NCI-H1092 treated with DMSO at 0.1 percent for 48 hours (cell line): ENCODE measurements at places on chromosomes 16 and 17.

- DNase-seq: no peak
Observed at GRCh38 chr17:17141860-17142552, 64.1 kb downstream of the PLD6 start.

GRCh38 chr17:37770631-37771518, 26.0 kb upstream of the HNF1B start:
- DNase-seq: peak; percentile 48

DNA sequence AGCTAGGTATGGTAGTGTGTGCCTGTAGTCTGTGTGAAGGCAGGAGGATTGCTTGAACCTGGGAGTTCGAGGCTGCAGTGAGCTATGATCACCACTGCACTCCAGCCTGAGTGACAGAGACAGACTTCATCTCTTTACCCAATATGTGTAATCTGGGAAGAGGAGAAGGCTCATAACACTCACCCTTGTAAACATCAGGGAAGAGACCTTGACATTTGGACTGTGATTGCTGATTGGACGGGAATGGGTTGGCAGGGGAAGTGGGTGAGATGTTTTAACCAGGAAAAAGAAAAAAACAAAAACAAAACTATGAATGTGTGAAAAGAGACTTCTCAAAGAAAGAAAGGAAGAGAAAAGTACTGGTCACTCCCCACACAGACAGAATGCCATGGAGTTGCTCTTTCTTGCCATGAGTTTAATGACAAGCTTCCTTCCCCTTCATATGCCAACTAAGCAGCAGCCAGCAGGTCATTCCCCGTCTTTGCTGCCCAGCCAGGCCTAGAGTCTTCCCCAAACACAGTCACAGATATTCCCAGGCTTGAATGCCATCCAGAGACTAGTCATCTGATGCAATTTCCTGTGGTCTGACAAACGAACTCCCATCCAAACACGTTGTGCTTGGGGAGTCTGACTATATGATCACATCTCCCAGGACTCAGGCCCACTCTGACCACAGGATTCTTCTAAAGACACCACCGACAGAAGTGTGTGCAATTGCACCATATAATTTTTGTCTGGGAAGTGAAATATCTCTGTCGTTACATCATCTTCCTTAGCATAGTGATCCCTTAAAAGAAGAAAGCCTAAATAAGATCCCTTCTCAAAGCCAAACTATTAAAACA, 3.6 kb upstream of the XAF1 start:
- DNase-seq: no peak

GRCh38 chr17:63267846-63268245, 178.3 kb downstream of the CYB561 start:
- DNase-seq: no peak

- DNase-seq: no peak
Observed at GRCh38 chr17:73334771-73335513, 23.1 kb upstream of the CDC42EP4 start.

DNA sequence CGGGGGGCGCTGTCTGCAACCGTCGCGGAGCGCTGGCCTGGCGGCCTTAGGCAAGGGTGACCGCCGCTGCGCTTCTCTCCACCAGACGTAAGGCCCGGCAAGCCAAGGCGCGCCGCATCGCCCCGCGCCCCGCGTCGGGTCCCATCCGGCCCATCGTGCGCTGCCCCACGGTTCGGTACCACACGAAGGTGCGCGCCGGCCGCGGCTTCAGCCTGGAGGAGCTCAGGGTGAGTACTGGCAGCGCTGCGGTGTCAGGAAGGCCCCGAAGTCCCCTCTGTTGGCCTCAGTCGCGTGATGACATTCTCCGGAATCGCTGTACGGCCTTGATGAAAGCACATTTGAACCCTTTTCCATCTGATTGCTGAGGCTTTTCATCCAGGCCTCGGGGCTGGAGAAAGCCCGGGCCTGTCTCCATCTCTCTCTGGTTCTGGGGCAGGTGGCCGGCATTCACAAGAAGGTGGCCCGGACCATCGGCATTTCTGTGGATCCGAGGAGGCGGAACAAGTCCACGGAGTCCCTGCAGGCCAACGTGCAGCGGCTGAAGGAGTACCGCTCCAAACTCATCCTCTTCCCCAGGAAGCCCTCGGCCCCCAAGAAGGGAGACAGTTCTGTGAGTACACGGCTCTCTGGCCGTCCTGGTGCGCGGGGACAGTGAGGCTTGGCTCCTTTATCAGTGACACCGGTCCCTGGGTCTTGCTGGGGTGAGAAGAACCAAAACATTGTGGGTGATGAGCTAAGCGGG, 831 bp downstream of the RPL13 start:
- DNase-seq: no peak

DNA sequence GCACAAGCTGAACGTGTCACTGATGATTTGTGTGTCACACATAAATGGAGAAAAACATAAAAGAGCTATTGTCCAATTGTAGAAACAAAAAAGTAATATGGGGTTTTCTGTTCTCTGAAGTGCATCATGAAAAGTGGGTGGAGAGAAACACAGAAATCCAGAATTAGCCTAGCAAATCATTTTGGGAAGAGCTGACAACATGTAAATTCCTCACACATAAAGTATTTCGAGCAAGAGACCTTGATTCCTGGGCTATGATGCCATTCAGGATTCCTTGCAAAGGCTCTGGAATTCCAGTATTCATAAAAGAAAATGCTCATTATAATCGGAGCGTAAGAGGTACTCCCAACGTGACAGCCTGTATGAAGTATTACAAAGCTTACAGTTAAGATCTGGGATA, 1.1 kb downstream of the DCUN1D3 start:
- DNase-seq: no peak

DNA sequence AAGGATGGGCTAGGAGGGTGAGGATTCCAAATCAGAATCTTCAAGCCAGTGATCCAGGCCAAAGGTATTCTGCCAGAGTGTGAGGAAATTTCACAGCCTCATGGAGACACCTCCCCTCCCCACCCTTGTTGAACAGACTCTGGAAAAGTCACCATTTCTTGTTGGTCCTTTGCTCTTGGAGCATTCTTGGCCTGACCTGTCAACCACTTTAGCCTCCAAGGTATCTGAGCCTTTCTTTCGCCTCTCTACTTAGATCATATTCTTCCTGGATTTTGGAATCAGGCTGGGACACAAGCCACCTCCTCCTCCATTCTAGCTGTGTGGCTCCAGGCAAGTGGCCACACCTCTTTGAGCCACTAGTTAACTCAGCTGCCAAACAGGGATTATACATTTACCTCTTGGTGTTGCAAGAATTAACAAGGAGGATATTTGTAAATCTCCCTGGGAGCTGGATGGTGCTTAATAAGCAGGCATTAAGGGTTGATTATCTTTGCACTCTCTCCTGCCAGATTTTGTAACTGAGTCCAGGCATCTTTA, 193.5 kb downstream of the WWOX start:
- no peak for DNase-seq

- DNase-seq: no peak
Observed at GRCh38 chr16:25040543-25040942, 25.4 kb upstream of the ARHGAP17 start.

DNA sequence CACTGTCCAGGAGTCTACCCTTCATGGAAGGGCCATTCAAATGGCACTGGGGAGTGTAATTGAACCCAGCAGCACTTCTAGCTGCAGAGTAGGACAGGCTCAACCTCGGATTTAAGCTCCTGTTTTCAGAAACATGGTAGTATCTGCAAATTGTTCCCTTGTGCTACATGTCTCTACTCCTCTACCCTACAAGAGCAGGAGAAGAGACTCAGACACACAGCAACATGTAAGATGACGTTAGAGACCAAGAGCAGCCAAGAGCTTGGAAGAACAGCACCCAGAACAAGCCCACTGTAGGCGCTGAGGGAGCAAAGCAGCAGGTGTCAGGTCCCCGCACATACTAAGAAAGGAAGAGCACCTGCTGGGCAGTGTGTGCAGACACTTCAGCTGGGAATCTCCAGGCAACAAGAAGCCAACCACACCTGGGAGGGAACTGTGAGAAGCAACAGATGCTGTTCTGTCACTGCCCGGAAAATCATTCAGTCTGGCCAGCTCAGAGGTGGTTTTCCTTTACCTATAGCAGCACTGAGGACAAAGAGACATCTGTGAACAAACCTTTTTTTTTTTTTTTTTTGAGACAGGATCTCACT, 35.6 kb upstream of the MNT start:
- DNase-seq: peak; percentile 88

DNA sequence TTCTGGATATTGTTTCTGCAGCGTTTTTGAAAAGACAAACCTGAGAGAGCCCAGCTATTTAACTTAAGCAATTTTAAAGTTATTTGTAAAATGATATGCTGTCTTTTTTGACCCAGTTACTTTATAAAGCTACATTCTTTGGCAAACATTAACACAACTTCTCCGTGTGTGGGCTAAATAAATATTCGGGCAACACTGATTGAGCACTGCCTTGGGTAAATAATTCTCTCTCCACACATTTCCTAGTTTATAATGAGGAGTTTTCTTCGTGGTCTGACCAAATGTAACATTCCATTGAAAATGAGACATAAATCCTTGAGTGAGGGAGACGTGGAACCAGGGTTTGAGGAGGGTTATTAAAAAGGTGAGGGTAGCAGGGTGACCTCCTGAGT, 142.8 kb downstream of the WWOX start:
- DNase-seq: no peak

DNA sequence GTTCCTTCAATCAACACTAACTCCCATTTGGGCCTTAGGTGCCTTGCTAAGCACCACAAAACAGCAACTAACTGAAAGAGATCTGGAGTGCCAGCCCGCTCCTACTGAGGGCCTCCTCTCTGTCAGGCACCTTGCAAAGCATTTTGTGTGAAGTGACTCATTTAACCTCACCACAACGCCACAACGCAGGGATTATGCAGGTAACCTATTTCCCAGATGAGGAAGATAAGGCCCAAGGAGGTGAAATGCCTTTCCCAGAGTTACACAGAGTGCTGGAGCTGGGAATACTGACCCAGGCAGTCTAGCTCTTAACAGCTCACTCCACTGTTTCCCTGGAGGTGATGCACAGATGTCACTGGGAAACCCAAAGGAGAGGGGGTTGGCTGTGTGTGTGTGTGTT, 32.8 kb downstream of the DRC3 start:
- no peak for DNase-seq

DNA sequence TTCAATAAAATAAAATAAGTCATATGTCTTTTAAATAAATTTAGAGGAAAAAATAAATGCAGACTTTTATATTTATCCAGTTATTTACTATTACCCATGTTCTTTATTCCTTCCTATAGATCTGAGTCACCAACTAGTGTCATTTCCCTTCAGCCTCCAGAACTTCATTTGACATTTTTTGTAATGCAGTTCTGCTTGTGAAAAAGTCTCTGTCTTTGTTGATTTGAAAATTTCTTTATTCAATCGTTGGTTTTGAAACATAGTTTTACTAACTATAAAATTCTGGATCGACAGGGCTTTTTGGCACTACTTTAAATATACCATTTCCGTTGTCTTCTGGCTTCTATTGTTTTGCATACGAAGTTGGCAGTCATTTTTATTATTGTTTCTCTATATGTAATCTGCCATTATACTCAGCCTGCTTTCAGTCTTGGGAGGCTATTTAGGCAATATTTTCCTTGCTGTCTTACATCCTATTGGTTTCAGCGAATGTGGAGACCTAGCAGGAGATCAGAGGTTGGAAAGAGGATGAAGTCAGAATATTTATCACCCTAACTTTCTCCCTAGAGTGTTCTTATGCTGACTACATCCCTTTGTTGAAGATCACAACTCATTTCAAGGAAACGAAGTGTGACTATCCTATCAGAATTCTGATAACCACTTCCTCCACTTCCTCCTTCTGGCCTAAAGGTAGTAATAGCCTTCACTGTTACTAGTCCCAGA, 42.0 kb upstream of the SLC6A2 start:
- DNase-seq: no peak

- no peak for DNase-seq
Observed at GRCh38 chr16:79021991-79022630, 578.4 kb downstream of the MAF start.

DNA sequence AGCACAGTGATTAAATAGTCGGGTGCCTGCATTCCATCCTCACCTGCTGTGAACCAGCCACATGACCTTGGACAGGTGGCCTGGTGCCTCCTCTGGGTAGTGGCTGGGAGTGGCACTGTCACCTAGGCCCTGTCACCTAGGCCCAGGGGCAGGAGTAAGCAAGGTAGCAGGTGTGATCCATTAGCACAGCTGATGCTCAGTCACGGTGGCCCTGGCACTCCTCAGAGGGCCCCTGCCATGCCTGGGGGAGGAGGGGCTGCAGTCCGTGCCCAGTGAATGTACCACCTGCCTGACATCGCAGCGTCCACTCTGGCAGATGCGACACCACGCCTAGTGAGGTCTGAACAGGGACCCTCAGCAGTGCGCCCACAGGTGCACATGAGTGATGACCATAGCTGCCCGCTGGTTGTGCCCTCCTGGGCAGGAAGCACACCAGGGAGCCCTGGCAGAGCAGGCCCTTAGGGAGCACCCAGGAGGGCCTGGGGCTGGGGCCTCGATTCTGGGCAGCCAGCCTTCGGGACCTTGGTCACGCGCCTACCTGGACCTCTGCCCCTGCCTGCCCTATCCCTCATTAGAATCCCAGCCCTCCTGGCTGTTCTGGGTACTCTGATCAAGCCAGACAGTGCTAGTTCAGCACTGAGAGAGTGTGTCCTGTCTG, 33.1 kb upstream of the CRISPLD2 start:
- DNase-seq: peak; percentile 51
